ENCODE measurements at places on chromosomes 3 and 15.

DNA sequence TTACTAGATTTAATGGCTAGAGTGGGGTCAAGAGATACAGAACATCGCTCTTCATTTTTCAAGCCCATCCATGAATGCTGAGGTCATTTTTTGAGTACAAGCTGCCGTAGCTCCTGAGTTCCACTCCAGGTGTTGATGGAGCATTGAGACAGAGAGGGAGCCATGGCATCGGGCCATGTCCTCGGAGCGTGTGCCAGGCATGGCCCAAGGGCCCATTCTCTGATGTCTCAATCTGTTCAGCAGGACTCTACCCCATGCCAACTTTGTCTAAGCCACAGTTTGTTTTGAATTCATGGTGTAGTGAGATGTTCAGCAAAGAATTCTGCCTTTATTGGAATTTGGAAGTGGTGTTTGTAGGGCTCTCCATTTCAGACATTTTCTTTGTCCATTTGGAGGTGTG, 110.5 kb upstream of the ADAMTS9 start:
- DNase-seq = no peak

GRCh38 chr3:110971010-110971601, 100.5 kb upstream of the NECTIN3 start:
- no peak for DNase-seq

GRCh38 chr15:33963831-33964664, 4.2 kb upstream of the CHRM5 start:
- no peak for DNase-seq

DNA sequence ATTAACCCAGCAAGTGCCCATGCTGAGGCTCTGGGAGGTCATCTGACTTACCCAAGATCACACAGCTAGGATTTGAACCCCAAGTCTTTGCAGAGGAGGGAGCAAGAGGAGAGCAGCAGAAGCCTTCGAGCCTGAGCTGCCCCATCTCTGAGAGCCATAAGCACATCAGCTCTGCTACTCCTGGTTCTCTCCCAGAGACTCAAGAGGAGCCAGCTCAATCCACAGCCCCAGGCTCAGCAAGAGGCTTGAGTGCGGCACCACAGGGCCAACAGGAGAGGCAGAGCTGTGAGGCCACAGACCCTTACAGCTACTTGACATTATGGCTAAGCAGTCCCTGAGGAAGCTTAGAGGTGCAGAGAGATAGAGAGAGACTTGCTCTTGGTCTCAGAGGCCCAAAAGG, 15.9 kb upstream of the NTRK3 start:
- DNase-seq = no peak

DNA sequence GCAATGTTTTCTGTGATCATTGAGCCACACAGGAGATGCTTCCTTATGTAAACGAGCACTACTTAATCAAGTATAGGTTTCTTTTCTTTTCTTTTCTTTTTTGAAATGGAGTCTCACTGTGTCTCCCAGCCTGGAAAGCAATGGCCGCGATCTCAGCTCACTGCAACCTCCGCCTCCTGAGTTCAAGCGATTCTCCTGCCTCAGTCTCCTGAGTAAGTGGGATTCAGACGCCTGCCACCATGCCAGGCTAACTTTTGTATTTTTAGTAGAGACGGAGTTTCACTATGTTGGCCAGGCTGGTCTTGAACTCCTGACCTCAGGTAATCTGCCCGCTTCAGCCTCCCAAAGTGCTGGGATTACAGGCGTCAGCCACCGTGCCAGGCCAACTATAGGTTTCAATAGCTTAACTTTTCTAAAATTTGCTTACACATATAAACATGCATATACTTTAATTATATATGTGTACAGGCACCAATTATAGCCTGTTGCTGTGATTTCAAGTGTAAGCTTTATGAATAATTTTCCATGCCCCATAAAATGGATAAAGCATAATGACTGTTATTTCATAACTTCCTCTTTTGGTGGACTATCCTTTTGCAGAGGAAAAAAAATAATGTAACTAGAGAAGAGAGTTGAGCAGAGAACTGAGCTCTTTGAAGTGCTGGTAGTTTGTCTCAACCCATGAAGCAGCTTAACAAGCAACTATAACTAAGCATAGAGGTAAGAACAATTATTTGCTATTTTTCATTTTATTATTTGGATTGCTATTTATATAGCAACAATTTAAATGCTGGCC, 24.8 kb upstream of the MBNL1 start:
- no peak for DNase-seq

DNA sequence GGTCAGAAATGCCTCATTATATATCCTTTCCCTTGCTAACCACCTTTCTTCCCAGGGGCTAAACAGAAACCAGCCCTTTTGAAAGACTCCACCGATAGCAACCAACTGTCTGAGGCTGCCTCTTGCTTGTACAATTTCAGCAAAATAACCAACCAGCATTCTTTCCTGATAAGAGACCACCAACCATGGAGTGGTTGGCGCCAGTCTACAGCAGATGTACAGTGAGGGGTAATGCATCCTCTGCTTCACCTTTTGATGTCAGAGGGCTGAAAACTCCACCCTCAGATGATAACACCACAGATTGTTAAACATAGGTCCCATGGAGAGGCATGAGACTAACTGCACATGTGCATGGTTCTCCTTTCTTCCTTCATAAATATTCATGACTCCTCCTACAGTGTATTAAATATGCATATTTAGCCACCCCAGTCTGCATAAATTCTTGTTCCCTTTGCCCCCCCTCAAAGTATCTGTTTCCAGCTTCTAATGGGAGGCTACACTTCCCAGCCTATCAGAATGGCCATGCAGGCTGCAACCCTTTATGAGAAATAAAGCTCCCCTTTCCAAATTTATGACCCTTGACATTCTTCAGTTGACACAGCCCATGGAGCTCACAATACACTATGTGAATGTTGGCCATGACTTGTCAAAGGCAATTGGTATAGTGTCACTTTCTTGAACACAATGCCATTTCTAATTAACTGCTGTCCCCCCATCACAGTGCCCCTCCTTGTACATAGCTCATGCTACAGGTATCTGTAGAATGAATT, 48.3 kb downstream of the GABRB3 start:
- no peak for DNase-seq

DNA sequence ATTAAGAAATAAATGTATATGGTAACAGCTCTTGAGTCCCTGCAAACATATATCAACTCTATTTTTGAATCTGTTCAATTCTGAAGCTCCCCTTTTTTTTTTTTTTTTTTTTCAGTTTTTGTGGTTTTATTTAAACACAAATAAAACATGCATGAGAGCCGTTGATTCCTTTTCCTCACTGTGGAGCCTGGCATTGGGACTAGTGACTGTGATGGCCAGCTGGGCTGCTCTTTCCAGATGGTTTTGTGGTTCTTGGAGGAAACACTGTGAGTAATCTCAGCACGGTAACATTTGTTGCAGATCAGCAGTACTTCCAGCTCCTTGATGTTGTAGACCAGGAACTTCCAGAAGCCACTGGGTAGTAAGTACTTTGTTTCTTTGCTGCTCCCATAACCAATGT, 15.9 kb downstream of the EMC7 start:
- DNase-seq = no peak

DNA sequence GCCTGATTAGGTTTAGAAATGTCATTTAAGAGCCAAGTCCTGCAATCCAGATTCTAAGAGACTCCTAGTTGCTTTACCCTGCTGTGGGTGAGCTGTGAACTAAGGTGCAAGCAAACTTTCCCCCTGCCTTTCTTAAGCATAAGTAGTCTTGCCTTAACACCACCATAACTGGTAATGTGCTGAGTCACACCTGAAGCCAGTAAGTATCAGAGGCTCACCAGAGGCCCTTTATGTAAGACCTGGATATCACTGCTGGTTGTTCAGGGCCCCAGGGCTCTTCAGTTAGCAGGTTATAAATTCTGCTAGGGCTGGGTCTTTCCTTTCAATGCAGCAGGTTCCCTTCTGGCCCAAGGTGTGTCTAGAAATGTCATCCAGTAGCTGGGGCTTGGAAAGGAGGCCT, 509.9 kb downstream of the VGLL3 start:
- no peak for DNase-seq

GRCh38 chr3:151556596-151556995, 95.7 kb upstream of the IGSF10 start:
- DNase-seq = no peak

DNA sequence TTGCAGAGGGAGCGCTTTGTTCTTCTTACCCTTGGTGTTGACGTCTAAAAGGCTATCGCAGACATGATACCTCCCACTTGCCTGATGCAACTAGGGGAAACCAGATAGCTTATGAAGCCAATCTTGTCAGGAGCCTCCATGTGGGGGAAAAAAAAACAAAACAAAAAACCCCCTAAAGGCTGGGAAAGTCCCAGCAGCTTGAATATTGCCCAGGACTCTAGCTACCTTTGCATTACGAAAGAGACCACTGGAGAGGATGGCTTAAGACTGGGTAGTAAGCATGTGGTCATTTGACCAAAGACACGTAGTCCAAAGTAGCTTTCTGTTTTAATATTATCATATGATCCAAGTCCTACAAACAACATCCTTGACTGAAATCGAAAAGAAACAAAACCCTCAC, 120.7 kb upstream of the WNT5A start:
- no peak for DNase-seq

DNA sequence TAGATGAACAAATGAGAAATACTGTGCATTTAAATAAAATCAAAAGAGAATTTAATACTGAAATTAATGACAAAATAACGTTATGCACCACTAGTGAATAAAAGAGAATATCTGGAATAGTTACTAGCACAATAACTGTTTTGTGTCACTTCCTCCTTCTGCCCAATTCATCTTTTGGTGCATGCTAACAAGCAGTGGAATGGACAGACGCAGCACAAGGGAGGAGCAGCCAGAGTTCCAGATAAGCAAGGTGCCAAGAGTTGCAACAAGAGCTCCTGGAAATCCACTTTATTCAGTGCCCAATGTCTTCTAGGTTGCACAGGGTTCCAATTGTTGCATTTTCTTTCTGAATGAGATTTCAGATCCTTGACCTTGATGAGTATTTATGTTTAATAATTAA, 66.5 kb upstream of the PLXND1 start:
- DNase-seq = no peak

- DNase-seq = no peak
Observed at GRCh38 chr3:171970301-171970788, 69.0 kb upstream of the FNDC3B start.
